T follicular helper cell (primary cell): ENCODE measurements at places on chromosomes 2 and 18.

GRCh38 chr2:85291425-85292023 is 36.3 kb downstream of the TGOLN2 start:
- DNase-seq = no peak

DNA sequence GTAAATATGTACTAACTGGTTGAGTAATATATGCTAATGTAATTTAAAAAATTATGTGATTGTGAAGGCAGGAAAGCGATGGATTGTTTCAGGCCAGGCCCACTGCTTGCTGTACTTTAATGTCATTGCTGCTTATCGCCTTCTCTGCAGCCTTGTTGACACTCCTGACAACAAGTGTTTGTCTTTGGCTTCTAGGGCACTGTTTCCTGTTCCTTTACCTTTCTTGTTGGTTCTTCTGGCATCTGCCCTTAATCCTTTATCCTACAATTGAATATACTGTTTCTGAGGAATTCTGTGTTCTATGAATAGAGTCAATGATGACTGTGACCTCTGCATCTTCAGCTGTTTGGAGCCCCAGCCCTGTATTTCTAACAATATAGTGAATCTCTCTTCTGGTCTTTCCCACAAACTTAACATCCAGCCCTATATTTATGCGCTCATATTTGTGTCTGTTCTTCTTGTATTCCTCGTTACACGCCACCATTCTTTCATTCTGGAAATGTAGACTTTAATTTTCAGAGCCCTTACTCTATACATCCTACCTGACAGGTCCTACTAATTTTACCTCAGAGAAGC is 17.6 kb downstream of the ACSL3 start:
- no peak for DNase-seq

DNA sequence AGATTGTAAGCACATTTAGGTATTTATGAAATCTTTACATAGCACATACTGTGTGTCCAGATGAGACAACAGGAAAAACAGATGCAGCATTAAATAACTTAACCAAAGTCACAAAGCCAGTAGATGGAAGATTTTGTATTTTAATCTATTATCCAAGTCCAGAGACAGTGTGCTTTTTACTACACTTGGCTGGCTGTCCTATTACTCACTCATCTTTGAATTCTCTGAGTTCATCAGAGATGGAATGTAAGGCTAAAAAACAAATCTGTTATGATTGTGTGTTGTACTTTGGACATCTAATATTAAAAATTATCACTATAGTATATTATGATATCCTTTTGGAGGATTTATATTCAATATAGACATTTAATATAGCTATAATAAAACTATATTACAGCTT is 1189.4 kb downstream of the DSC3 start:
- DNase-seq = no peak

DNA sequence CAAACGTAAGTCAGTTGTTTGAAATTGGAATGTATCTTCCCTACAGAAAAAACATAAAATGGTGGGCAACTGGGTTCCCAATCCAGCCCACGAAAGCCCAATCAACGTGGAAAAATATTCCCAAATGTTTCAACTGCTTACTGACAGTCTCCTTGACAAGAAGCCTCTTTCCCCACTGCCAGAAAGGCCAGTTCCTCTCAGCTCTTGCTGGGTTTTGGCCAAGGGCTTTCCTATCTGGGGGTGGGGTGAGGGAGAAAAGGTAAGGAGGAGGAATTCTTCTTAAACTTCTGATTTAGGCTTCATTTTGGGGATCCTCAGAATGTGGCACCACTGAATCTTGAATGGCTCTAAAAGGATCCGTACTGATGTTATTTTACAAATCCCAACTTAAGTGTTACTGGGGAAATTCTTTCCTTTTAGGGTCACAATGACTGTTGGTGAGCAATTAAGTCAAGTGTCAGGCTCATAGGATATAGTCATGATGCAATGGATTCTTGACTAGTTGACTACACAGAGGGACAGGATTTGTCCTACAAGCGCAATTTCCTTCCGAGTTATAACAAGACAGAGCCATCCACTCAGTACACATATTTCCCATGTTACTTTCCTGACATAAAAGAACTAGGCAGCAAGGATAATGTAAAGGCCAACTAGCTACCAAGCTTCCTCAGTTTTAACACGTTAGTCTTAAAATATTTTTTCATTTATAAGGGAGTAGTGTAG is 73.6 kb downstream of the SPRED2 start:
- no peak for DNase-seq

- DNase-seq = no peak
These were observed 37.0 kb upstream of the MEP1B start for GRCh38 chr18:32152705-32153448.

GRCh38 chr2:210004881-210005280 is 2.4 kb downstream of the RPE start:
- no peak for DNase-seq

- DNase-seq = no peak
These were observed 8.9 kb downstream of the EMILIN2 start for GRCh38 chr18:2855560-2856350.

GRCh38 chr18:77481541-77481940 is 231.9 kb downstream of the GALR1 start:
- no peak for DNase-seq

DNA sequence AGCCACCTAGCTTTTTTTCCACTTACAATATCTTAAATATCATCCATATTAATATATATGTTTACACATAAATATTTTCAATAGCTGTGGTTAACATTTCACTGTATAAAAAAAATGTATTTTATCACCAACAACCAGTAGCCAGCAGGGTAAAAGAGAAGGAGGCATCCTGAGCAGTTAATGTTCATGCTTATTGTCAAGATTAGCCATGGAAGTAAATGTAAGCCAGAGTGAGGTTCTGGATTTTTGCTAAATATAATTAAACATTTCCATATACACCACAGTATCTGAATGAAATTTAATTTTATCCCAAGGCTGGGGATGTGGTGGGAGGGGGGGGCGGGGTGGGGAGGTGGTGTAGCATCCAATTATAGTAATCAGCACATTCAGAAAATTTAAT is 80.3 kb upstream of the GRB14 start:
- DNase-seq = no peak

DNA sequence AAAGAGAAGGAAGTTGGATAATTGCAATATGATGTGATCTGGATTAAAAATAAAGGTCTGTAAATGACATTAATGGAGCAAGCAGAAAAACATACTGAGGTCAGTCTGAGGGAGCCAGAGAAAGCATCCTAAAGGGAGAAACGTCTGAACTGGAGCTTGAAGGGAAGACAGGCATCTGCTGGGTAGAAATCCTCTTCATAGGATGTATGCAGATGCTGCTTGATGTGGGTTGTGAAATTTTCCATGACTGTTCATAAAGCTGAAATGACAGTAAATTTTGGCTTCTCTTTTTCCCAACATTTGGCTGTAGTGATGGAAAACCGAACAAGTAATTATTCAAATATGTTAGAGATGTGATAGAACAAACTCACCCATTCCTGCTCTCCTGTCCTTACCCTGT is 287.6 kb downstream of the CAMKMT start:
- DNase-seq = no peak

DNA sequence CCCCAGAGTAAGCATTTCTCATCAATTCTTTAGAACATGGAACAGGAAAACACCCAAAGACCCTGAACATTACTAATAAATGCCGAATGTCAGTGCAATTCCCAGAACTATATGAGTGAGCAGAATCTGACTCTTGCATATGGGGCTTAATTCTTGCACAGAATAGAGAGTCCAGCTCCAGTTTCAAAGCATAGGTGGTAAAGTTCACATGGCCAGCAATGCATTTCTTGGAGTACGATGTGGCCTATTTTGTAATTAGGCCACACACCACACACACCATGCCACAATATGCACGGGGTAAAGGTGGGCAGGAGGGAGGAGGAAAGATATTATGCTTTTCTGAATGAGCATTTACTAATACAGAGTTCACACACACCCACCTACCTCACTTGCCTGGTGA is 56.5 kb downstream of the PLA2R1 start:
- DNase-seq = no peak

- no peak for DNase-seq
These were observed 28.2 kb upstream of the BIN1 start for GRCh38 chr2:127134833-127135830.

- no peak for DNase-seq
These were observed 1470.3 kb upstream of the ACVR2A start for GRCh38 chr2:146374505-146374904.

DNA sequence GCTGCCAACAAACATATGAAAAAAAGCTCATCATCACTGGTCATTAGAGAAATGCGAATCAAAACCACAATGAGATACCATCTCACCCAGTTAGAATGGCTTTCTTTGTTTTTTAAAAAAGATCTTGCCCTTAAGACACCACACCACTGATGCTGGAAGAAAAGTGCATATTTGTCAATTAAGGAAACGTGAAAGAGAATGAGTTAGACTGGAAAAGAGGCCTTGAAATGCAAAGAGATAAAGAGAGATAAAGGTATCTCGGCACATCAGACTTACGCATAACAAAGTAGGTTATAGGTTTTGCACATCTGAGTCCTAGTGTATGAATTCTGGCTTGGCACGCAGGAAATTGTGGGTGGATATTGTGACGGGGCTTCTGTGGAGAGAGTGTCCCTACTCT is 149.5 kb downstream of the MTX2 start:
- DNase-seq = no peak

- DNase-seq = no peak
These were observed 289.6 kb downstream of the GALNT13 start for GRCh38 chr2:154161286-154161685.

- DNase-seq = no peak
These were observed 713.0 kb downstream of the TDRD15 start for GRCh38 chr2:21836719-21837118.

GRCh38 chr18:23033056-23033455 is 99.9 kb downstream of the RBBP8 start:
- no peak for DNase-seq

- no peak for DNase-seq
These were observed 372.9 kb downstream of the EN1 start for GRCh38 chr2:118474541-118474920.

DNA sequence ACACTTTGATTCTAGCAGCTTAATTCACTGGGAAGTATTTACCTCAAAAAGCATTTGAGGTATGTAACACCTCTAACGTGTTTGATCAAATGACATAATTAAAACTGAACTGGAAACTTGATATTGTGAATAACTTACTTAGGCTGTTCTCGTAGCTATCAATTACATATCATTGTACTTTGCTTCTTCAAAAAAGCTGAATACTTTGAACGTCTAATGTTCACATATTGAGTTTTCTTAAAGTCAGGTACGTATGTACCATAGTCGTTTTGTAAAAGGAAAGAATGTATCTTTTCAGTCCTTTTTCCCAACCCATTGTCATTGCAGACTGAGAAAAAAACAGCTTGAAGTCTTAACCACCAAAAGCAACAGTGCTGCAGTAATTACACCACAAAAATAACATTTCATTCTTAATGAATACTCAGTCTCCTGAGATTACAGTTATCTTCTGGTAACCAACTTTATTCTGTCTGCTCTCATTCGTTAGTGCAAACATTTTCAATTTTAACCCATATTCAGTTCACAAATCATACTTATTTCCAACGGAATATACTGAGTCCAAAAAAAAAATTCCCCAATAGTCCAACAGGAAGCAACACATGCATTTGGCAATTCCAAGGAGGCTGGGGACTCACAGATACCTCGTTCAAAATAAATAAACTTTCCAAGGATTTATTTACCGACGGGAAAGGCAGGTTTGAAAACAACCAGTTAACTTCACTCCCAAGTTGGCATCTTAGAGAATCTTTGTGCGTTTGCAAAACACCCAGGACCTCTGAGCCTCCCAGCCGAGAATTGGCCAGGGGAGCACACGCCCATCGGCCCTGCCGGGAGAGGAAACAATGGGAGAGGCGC is 1.1 kb downstream of the CHN1 start:
- no peak for DNase-seq

DNA sequence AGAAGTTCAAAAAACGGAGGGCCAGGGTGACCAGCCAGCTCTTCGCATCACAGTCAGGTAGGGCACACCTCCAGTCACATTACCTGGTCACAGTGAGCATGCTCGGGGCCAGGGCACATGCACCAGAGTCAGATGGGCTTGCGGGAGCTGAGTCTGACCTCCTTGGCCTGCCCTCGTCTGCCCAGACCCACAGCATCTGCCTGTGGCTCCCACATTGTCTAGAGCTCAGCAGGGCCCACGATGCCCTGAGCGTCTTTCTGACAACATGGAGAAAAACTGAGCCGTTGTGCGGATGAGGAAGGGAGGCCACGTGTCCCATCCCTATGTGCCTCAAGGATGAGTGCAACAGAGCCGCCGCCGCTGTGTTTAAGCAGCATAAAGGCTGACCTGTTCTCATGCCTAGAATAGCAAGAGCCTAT is 37.6 kb downstream of the CRACDL start:
- no peak for DNase-seq

DNA sequence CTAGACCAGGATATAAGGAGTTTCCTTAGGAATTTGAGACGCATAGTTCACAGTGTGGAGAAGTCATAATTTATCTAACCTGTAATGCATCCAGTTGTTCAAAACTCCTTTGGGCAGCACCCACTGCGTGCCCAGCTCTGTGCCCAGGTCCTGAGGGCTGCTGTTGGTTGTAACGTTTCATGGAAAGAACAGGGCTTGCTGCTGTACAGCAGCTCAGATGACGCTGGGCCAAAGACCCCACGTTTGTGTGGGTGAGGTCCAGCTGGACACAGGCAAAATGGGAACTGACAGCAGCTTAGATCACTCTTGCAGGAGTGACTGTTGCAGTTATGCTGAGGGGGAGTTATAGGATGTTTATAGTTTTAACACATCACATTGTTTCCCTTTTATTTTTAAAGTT is 30.0 kb upstream of the HS6ST1 start:
- no peak for DNase-seq

DNA sequence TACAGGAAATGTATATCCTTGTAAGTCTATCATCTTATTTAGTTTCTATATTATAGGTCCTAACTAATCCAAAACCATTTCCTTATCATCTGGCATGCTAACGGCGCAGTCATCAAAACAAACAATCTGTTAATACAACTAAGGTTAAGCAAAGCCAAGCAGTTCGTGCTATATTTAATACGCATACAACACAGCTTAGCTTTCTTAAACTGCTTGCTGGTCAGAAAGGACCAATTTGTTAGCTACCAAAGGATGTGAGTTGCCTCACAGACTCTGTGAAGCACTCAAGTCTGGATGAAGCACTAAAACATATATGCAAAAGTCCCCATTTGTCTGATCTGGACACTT is 67.0 kb downstream of the ZEB2 start:
- no peak for DNase-seq

DNA sequence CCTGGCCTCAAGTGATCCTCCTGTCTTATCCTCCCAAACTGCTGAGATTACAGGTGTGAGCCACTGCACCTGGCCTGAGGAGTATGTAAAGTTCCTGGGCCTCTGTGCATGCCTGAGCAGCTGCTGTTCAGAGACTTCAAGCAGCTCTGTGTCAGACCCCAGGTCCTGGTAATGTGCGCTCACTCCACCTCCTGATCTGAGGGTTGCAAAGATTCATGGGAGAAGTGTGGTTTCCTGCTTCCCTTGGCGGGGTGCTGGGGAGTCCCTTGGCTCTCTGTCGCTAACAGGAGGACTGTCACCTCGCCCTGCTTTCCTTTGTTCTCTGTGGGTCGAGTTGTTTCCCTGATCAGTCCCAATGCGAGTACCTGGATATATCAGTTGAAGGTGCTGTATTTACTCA is 8.6 kb upstream of the IL36A start:
- peak; percentile 70 for DNase-seq
